ENCODE measurements at places on chromosomes 2 and 18.

DNA sequence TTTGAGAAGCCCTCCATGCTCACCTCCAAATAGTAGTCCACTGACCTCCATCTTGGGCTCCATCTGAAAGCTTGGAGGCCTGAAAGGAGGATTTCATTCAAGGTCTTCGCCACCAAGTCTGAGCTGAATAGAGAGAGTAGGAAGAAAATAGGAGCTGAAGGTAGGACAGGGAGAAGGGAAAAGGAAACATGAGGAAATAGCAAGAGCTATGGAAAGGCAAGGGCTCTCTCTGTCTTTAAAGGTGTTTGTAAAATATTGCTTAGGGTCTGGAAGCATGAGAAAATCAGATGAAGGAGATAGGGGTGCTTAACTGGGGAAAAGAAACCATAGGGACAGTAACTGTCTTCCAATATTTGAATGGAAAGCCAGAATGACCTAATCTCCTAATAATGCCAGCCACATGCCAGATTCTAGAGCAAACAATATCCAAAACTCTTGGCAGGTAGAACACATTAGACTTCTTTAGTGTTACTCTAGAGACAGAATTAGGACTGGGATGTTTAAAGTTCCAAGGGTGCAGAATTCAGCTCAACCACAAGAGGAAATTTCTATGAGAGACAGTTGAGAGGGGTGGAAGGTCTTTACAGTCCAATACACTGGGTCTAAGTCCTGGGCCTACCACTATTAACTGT lies 67.4 kb downstream of the NAB1 start:
- no peak for DNase-seq

- DNase-seq: no peak
These were observed 68.9 kb upstream of the FZD7 start for GRCh38 chr2:201964631-201965206.

DNA sequence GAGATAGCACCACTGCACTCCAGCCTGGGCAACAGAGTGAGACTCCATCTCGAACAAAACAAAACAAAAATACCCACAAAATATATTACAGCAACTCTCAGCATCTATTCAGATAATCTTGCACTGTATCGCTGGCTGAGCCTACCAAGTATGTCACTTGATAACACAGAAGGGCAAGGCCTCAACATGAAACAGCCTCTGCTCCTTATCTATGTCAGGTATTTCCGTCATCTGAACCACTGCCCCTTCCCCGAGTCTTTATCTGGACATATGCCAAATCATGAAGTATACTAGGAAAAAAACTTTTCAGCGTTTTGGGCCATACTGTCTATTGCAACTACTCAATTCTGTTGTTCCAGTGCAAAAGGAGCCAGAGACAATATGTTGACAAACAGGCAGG lies 17.7 kb downstream of the PDIA6 start:
- no peak for DNase-seq

DNA sequence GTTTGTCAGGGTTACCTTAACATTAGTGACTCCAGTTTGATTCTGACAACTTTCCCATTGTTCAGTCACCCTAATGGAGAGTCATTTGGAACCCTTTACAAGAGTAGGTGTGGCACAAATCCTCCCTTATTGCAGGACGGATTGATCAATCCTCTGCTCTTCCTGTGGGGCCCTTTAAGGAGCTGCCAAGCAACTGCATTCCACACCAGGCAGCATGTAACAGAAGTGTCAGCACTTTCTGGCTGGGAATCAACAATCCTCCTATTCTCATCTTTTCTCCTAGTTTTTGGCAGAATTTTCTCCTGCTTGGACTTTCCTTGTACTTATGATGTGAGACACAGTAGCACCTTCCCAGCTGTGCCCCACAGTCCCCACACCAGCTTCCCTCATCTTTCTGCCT lies 177.8 kb downstream of the ST6GAL2 start:
- no peak for DNase-seq

- no peak for DNase-seq
These were observed 56.5 kb upstream of the ACVR1 start for GRCh38 chr2:157932480-157933159.

GRCh38 chr2:60353406-60353800 lies 200.1 kb downstream of the BCL11A start:
- no peak for DNase-seq

GRCh38 chr2:235206980-235207579 lies 255.3 kb downstream of the SH3BP4 start:
- DNase-seq: no peak

DNA sequence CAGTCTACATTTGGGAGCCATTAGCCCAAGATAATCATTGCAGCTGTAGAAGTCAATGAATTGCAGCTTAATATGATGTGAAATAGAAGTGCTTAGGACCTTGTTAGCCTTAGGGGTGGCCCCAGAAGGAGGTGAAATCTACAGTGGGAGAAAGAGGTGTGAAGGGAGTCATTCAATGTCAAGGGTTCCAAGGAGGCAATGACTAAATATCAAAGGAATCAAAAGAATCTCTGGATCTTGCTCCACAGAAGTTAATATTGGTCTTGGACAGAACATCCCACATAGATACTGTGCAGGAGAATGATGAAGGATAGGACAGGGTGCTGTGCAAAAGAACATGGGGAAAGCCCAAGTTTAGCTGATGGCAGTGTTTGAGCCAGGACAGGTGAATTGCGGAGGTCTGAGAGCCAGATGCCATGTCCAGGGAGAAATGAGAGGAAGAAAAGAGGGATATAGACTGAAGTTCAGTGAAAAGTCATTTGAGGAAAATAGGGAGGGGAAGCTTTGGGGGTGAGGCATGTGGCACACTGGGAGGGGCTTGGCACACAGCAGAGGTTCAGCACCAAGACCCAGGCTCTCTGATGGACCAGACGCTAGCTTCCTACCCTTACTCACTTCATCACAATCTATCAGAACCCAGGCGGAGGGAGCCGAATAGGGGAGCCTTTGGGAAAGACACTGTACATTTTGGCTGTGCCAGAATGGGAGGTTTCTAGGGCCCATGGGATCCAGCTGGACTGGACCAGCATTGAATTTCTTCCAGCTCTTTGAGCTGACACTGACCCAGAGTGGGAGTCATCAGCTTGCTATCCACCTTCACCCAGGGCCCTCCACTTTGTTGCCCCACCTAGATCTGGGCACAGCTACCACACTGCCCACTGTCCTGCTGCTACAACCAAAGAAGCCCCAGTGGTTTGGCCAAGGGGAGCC lies 2.2 kb downstream of the IL1F10 start:
- DNase-seq: no peak

DNA sequence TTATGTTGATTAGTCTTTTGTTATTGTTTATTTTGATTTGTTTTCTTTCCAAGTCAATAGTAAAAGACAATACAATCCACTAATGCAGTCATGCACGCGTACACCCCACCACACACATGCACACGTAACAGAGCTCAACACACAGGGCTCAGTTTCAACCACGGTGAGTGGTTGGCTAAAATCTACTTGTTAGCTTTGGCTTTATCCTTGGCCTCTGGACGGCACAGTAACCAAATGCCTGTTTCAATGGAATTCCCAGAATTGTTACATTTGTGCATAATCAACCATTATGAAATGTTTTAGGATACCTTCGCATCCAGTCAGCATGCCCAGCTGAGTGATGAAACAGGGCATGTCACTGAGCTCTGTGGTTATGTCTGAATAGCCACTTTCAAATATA lies 53.2 kb downstream of the NYAP2 start:
- no peak for DNase-seq

DNA sequence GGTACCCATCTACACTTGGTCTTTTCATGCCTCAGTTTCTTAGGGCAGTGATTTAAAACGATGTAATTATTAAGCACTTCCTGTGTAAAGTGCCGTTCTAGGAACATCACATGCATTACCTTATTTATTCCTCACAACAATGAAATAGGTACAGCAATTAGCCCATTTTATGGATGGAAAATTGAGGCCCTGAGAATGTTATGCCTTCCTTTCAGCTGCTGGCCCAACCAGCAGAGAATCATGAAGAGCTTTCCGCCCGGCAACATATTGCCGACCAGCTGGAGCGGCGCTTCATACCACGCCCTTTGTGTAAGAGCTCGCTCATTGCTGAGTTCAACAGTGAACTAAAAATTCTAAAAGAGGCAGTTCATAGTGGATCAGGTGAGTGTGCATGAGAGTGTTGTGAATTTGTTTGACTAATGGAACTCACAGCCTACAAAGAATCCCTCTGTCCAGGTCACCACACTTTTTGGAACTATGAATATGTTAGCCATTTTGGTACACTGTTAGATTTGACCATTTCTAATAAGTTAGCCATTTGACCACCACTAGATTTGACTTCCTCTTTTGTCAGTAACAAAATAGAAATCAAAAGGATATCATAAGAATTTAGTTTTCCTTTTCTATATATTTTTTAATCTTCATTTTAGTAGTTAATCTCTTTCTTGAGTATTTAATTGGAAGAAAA lies 25.6 kb upstream of the RPE start:
- DNase-seq: no peak

DNA sequence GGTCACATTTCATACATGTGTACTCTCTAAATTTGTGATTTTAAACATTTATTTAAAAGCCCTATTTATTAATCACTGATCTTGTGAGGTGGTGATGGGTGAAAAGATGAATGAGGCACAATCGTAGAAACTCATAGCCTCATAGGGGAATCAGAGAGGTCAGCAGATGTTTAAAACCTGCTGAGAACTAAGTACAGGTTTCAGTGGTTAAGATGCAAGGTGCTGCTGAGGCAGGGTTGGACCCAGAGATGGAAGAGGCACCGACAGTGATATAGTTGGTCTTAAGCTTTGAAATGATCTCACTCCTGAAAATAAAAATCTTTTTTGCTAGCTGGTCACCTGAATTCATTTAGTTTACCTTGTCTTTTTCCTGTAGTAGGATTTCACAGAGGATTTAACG lies 49.6 kb downstream of the LINC00305 start:
- DNase-seq: no peak

- no peak for DNase-seq
These were observed 58.7 kb downstream of the SPATS2L start for GRCh38 chr2:200365209-200365608.
